IPS DF 6.9 (cell line): ENCODE measurements at places on chromosomes 16 and 17.
A peak's percentile ranks its signal among the peaks of the same experiment; 100 is the strongest.

GRCh38 chr16:48008011-48008525, 147.7 kb downstream of the ABCC12 start:
- H3K27ac ChIP-seq = no peak overlapping the region
- 0 out of 2 replicates have a peak, but pooled peaks cover 2% of the 10 kb centered on the region for H3K4me1 ChIP-seq
- no peak for DNase-seq
- H3K4me3 ChIP-seq = no peak overlapping the region

GRCh38 chr17:34997355-34997862, 17.1 kb downstream of the LIG3 start:
- H3K4me1 ChIP-seq = no peaks in the 10 kb centered on the region
- DNase-seq = no peak
- H3K27ac ChIP-seq = no peak overlapping the region
- H3K4me3 ChIP-seq = no peak overlapping the region
- no peaks in the 10 kb centered on the region for H3K27me3 ChIP-seq

DNA sequence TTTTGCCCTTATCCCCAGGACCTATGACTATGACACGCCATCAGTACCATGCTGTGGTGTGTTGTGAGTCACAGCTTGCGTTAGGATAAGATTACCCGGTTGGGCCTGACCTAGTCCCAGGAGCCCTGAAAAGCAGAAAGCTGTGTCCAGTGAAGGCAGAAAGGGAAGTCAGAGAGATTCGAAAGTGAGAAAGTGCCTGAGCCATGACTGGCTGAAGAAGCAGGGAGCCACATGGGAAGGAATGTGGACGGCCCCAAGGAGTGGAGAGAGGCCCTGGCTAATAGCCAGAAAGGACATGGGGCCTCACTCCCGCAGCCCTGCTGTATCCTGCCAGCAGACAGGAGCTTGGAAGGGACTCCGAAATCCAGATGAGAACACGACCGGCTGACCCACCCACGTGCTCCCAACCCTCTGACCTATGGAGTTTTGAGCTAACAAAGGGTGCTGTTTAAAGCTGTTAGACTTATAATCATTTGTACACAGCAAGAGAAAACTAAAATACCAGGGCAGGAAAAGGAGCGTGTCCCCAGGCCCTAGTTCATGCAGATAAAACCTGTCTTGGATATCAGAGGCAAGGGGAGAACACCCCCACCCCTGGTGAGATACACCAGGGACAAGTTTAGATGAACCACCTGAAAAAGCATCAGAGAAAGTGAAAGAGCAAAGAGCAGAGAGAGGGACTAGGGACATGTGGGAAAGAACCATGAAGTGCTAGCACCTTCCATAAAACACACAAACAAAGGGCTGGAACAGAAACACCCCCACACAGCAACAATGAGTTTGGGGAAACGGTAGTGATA, 115.3 kb downstream of the SLC39A11 start:
- no peaks in the 10 kb centered on the region; the same call in 1 of the 2 replicates for H3K4me1 ChIP-seq
- no peak for DNase-seq
- H3K4me3 ChIP-seq = no peak overlapping the region
- no peaks in the 10 kb centered on the region for H3K36me3 ChIP-seq

DNA sequence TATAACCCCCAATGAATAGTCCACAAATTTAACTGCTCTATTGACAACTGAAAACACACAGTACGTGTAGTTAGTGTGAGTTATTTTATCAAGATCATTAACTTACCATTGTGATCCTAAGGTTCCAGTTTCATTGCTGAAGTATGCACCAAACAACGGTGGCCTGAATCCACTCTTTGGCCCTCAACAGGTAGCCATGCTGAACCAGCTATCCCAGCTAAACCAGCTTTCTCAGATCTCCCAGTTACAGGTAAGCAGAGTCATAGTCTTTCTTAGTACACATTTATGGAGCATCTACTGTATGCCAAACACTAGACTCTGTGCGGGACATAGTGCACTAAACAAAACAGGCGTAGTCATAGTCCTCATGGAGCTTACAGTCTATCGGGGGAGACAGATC, 40.3 kb upstream of the SLC5A11 start:
- no peaks in the 10 kb centered on the region for H3K4me1 ChIP-seq
- DNase-seq = no peak
- H3K36me3 ChIP-seq = peaks cover 41% of the 10 kb centered on the region; the same call in 1 of the 2 replicates
- no peaks in the 10 kb centered on the region for H3K27me3 ChIP-seq
- no peak overlapping the region for H3K4me3 ChIP-seq
- H3K27ac ChIP-seq = no peak overlapping the region

GRCh38 chr16:88855736-88856121, 1.0 kb downstream of the GALNS start:
- no peak for DNase-seq
- peaks cover 10% of the 10 kb centered on the region for H3K36me3 ChIP-seq
- H3K4me3 ChIP-seq = peak overlapping the region; percentile 84; the same call in 1 of the 2 replicates
- H3K27me3 ChIP-seq = no peaks in the 10 kb centered on the region
- H3K4me1 ChIP-seq = peaks cover 4% of the 10 kb centered on the region
